ENCODE measurements at places on chromosomes 12 and 14. TPM values are rescaled to one million over a fixed set of nuclear protein-coding genes. Genes with fewer than 3 reads are reported as not detected.
A peak's percentile ranks its signal among the peaks of the same experiment; 100 is the strongest.

DNA sequence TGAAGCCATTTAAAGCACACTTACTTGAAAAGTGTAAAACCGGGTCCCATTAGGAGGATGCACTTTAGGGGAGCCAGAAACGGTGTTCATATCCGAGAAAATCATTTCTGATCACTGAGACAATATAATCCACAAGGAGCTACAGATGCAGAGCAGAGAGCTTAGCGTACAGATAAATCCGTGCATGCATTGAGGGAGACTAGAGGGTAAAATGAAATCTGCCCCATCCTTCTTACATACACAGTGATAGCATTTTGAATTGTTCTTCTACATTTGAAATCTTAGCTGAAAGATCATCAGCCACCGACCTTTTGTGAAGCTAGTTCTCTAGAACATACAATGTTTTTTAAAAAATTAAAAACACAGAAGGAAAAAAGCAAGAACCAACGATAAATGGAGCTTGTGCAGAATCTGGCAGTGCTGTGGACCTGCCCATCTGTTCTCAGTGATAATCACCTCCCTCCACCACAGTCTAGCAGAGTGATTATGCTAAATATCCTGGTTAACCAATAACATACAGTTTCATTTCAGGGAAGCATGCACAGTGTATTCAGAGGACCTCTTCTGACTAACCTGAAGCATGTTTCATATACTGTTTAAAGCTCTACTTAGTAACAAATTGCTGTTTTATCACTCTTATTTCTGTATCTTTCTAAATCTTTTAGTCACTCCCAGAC, 161.1 kb downstream of the PPFIA2 start:
- ATAC-seq: peak; percentile 100

GRCh38 chr12:92504594-92504981, 198.2 kb upstream of the PLEKHG7 start:
- no peak for ATAC-seq

GRCh38 chr12:115000038-115000437, 316.1 kb upstream of the TBX3 start:
- peak; percentile 43 for ATAC-seq

The GYS2 gene
- total RNA-seq: not detected

The SERPINA5 gene
- total RNA-seq: 0.76 TPM

The TMCC3 gene
- total RNA-seq: 29.3 TPM

- no peak for ATAC-seq
These were observed 124.7 kb upstream of the PWP1 start for GRCh38 chr12:107560899-107561285.
